Hair follicular keratinocyte (primary cell): ENCODE measurements at places on chromosomes 3 and 15. TPM values are rescaled to one million over a fixed set of nuclear protein-coding genes. Genes with fewer than 3 reads are reported as not detected.

Gene ZNF502
- total RNA-seq: 1.6 and 2.7 TPM in 2 replicates

Gene PGBD4
- total RNA-seq: 0.46 and 0.47 TPM in 2 replicates

Gene TIMP4
- total RNA-seq: 0.08 TPM in 1 of 2 replicates, not detected in the other

Gene CACNA1D
- not detected in 2 replicates for total RNA-seq

Gene GOLGA6L7
- not detected in 2 replicates for total RNA-seq

Gene FBXL22
- total RNA-seq: 0.23 and 0.30 TPM in 2 replicates

Gene MRPL3
- 110 and 171 TPM in 2 replicates for total RNA-seq

Gene TMED3
- total RNA-seq: 152 and 162 TPM in 2 replicates

Gene NOP10
- 277 and 284 TPM in 2 replicates for total RNA-seq

Gene NPRL2
- 14.6 and 17.2 TPM in 2 replicates for total RNA-seq

Gene FRMD5
- total RNA-seq: 1.3 and 2.5 TPM in 2 replicates
